ENCODE measurements at places on chromosomes 5 and 9. TPM values are rescaled to one million over a fixed set of nuclear protein-coding genes. Genes with fewer than 3 reads are reported as not detected.

DNA sequence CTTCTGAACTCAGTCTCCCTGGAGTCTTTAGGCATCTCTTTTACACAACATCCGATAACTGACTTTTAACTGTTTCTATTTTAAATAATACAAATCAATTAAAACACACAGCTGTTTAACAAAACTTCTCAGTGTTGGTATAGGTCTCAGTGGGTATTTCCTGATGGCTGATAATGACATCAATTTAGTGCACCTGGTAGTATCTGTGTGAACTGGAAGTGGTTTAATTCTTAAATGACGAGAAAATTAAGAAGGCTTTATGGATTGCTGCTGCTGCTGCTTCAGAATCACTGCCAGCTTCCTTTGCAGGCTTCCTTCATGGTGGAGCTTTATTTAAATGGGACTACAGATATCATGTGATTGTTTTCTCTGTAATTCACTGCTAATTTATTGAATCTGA, 92.3 kb downstream of the RPS23 start:
- H3K4me1 ChIP-seq, result no peaks in the 10 kb centered on the region
- no peak overlapping the region for H3K4me3 ChIP-seq

DNA sequence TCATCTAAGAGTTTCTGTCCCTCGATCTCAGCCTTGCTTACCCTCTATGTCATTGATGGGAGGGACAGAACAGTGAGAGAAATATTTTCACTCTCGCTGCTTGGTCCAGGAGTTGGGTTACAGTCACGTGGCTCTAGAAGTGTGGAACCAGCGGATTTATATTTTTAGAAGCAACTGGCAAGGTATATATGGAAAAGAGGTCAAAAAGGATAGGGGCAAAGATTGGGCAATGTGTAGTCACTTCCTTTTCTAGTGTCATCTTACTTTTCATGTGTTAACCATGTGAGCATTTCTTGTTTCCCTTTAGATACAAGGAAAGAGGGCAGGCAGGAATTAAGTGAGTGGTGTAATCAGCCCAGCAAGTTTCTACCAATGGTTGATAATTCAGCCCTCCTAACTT, 111.5 kb upstream of the ZNF366 start:
- no peaks in the 10 kb centered on the region for H3K36me3 ChIP-seq
- H3K4me1 ChIP-seq, result peaks cover 2% of the 10 kb centered on the region
- no peak overlapping the region for H3K4me3 ChIP-seq

- no peaks in the 10 kb centered on the region for H3K27me3 ChIP-seq
- no peaks in the 10 kb centered on the region for H3K36me3 ChIP-seq
- H3K4me1 ChIP-seq, result no peaks in the 10 kb centered on the region
- H3K27ac ChIP-seq, result no peak overlapping the region
These were observed 13.2 kb upstream of the C5orf58 start for GRCh38 chr5:170219615-170220014.

GRCh38 chr9:128120061-128120740, 7.3 kb downstream of the PTGES2 start:
- H3K4me1 ChIP-seq, result no peaks in the 10 kb centered on the region
- no peak for DNase-seq
- no peak overlapping the region for H3K4me3 ChIP-seq

GRCh38 chr9:108631496-108632285, 224.1 kb downstream of the ACTL7B start:
- DNase-seq, result no peak
- H3K4me1 ChIP-seq, result no peaks in the 10 kb centered on the region
- H3K4me3 ChIP-seq, result no peak overlapping the region
- H3K27ac ChIP-seq, result no peak overlapping the region

- H3K27me3 ChIP-seq, result peaks cover 2% of the 10 kb centered on the region
- no peaks in the 10 kb centered on the region for H3K36me3 ChIP-seq
- no peak overlapping the region for H3K27ac ChIP-seq
- no peak for DNase-seq
These were observed 494.9 kb upstream of the MEF2C start for GRCh38 chr5:89377767-89378455.

DNA sequence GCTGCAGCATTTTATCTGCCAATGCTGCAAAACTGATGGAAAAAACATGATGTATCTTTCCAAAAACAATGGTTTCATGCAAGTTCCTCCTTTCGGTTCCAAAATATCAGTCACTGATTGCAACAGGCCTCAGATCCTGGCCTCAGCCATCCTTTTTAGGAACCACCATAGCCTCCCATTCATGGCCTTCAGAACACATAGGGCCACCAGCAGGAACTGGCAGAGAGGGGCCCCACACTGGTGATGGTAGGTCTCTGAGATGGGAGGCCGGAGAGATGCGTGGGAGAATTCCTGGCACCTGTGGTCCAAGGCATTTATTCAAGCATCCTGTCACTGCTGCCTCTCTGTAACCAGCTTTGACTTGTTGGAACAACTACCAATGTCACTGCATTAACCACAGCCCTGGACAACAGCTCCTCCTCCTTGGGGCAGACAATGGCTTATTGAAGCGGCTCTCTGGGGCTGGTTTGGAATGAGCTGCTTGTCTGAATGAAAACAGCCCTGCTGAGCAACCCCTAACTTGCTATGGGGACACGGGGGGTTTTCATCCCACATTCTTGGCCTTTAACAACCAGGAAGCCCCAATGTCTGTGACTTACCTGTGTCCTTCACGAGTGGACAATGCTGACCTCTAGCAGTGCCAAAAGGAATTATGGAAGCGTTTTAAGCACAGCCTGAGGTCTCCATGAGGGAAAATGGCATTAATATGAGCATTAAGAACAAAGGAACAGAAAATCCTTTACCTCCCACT, 108.1 kb downstream of the LHFPL2 start:
- H3K27ac ChIP-seq, result no peak overlapping the region
- H3K4me1 ChIP-seq, result peaks cover 13% of the 10 kb centered on the region
- H3K27me3 ChIP-seq, result no peaks in the 10 kb centered on the region
- H3K36me3 ChIP-seq, result peaks cover 6% of the 10 kb centered on the region
- no peak overlapping the region for H3K4me3 ChIP-seq
- no peak for DNase-seq

- H3K27me3 ChIP-seq, result no peaks in the 10 kb centered on the region
- H3K4me1 ChIP-seq, result no peaks in the 10 kb centered on the region
- no peak overlapping the region for H3K4me3 ChIP-seq
- H3K27ac ChIP-seq, result no peak overlapping the region
- no peak for DNase-seq
- no peaks in the 10 kb centered on the region for H3K36me3 ChIP-seq
These were observed 223.4 kb downstream of the COX7C start for GRCh38 chr5:86841000-86841644.

- no peak overlapping the region for H3K27ac ChIP-seq
- H3K4me1 ChIP-seq, result peaks cover 7% of the 10 kb centered on the region
- no peaks in the 10 kb centered on the region for H3K36me3 ChIP-seq
- H3K4me3 ChIP-seq, result no peak overlapping the region
- no peak for DNase-seq
These were observed 68.4 kb downstream of the TTC39B start for GRCh38 chr9:15238646-15239045.

GRCh38 chr5:66945389-66946349, 250.9 kb downstream of the CD180 start:
- H3K36me3 ChIP-seq, result no peaks in the 10 kb centered on the region
- no peak overlapping the region for H3K27ac ChIP-seq
- H3K27me3 ChIP-seq, result no peaks in the 10 kb centered on the region
- peak; percentile 24 for DNase-seq
- no peak overlapping the region for H3K4me3 ChIP-seq
- H3K4me1 ChIP-seq, result no peaks in the 10 kb centered on the region

- H3K27ac ChIP-seq, result no peak overlapping the region
- no peak overlapping the region for H3K4me3 ChIP-seq
- no peaks in the 10 kb centered on the region for H3K4me1 ChIP-seq
- no peaks in the 10 kb centered on the region for H3K36me3 ChIP-seq
- DNase-seq, result no peak
These were observed 37.9 kb upstream of the HTR1A start for GRCh38 chr5:64000096-64000495.

- H3K4me3 ChIP-seq, result no peak overlapping the region
- H3K27ac ChIP-seq, result peak overlapping the region; percentile 76
- no peaks in the 10 kb centered on the region for H3K36me3 ChIP-seq
These were observed 32.8 kb upstream of the TNFAIP8 start for GRCh38 chr5:119322948-119323537.

ECSCR gene
- polyA plus RNA-seq, result 3.6 TPM

PDLIM4 gene
- polyA plus RNA-seq, result 214 TPM

RELL2 gene
- 7.6 TPM for polyA plus RNA-seq

GMCL2 gene
- not detected for polyA plus RNA-seq

SLCO6A1 gene
- polyA plus RNA-seq, result not detected

LECT2 gene
- polyA plus RNA-seq, result not detected

NDUFS4 gene
- 67.5 TPM for polyA plus RNA-seq

IL3 gene
- polyA plus RNA-seq, result not detected
